ENCODE measurements at places on chromosomes 1 and 21. TPM values are rescaled to one million over a fixed set of nuclear protein-coding genes. Genes with fewer than 3 reads are reported as not detected.
A peak's percentile ranks its signal among the peaks of the same experiment; 100 is the strongest.

Gene C1orf56
- total RNA-seq: 6.2 TPM

- no peaks in the 10 kb centered on the region for H3K27me3 ChIP-seq
- peaks cover 10% of the 10 kb centered on the region for H3K4me1 ChIP-seq
- H3K36me3 ChIP-seq: no peaks in the 10 kb centered on the region
- peak overlapping the region; percentile 76 for H3K27ac ChIP-seq
- peak; percentile 56 for DNase-seq
These were observed 11.5 kb downstream of the PFKFB2 start for GRCh38 chr1:207064561-207064960.

DNA sequence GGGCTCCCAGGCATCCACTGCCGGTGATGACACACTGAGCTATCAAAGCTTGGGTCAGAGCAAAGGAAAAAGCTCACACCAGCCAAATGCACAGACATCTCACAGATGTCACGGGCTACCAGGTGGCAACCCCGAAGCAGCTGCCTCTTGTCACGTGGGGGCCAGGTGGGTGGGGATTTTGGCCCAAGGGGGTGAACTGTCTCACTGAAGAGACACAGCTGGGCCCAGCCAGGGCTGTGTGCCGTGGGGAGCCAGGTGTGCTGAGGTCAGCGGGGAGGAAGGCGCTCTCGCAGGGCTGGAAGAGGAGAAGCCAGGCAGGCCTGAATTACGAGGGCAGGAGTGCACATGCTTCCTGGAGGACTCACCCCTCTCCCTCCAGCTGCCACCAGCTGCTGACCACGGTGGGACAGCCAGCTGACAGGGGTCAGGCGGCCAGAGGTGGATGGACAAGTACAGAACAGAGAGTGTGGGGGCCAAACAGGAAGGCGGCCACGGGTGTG, 32.4 kb downstream of the KCNN3 start:
- no peak overlapping the region for H3K4me3 ChIP-seq
- DNase-seq: peak; percentile 40
- no peaks in the 10 kb centered on the region for H3K27me3 ChIP-seq
- peak overlapping the region; percentile 62 for H3K27ac ChIP-seq
- peaks cover 56% of the 10 kb centered on the region for H3K4me1 ChIP-seq

Gene PDE4DIP
- 1,712 TPM for total RNA-seq

- no peak for DNase-seq
- H3K4me3 ChIP-seq: no peak overlapping the region
- no peak overlapping the region for H3K27ac ChIP-seq
- no peaks in the 10 kb centered on the region for H3K36me3 ChIP-seq
These were observed 126.1 kb downstream of the PSMG1 start for GRCh38 chr21:39057121-39057520.

Gene TIE1
- 27.9 TPM for total RNA-seq

DNA sequence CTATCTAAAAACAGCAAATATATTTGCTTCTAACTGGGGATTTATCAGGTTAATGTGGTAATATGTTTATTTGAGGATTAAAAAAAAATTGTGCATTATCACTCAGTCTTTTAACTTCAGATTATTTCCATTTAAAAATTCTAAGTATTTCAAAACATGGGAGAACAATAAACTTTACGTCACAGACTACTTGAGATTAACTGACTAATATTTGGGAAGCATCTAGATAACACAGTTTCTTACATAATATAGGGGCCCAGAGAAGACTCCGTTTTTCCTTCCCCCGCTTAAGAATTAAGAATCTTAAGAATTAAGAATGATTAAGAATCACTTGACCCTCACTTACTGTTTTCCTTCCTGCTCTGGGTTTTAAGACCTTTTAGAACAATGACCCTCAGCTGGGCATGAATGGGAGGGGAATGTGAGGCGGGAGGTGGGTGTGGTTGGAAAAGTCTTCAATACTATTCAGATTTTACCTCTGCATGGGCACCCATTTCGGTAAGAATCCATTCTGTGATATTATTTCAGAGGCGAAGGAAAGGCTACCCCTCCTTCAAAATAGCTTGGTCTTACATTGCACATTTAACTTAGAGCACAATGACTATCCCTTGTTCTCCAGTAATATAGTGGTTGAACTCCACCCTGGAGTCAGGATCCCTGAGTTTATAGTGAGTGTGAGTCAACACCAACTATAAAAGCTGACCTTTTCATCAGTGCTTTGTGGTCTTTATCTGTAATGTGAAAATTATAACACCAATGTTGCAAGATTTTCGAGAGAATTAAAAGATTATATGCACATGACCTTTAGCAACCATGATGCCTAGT, 821.3 kb downstream of the USP25 start:
- no peaks in the 10 kb centered on the region for H3K36me3 ChIP-seq
- no peaks in the 10 kb centered on the region for H3K4me1 ChIP-seq
- H3K27ac ChIP-seq: no peak overlapping the region
- no peak overlapping the region for H3K4me3 ChIP-seq
- no peaks in the 10 kb centered on the region for H3K27me3 ChIP-seq

Gene DMBX1
- total RNA-seq: not detected

Gene PKNOX1
- 6.5 TPM for total RNA-seq

Gene COL11A1
- total RNA-seq: not detected

GRCh38 chr1:46180082-46180616, 3.9 kb upstream of the P3R3URF start:
- no peaks in the 10 kb centered on the region for H3K36me3 ChIP-seq
- no peak for DNase-seq
- no peaks in the 10 kb centered on the region for H3K27me3 ChIP-seq
- H3K4me3 ChIP-seq: no peak overlapping the region
- no peak overlapping the region for H3K27ac ChIP-seq

DNA sequence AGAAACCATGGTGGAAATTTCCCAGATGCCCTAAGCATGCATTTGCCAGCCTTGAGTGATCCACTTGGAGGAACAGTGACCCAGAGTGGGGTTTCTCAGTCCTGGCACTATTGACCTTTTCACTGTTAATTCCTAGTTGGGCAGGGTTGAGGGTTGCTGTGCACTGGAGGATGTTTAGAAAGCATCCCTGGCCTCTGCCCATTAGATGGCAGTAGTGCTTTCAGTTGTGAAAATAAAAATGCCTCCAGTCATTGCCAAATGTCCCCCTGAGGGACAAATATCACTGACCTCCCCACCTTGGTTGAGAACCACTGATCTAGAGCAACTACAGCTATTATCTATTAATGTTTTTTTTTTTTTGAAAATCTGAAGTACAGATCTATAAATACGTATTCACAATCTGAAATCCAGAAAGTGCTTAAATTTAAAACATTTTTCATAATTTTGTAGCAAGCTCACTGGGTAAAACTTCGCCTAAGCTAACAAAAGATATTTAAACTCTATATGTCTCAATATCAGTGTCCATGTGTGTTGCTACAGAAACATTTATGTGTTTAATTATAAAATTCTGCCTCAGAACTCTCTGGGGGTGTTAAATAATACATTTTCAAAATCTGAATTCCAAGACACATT, 27.3 kb downstream of the F3 start:
- DNase-seq: no peak
- no peaks in the 10 kb centered on the region for H3K36me3 ChIP-seq
- H3K4me3 ChIP-seq: no peak overlapping the region
- H3K27ac ChIP-seq: no peak overlapping the region
- H3K27me3 ChIP-seq: no peaks in the 10 kb centered on the region
- no peaks in the 10 kb centered on the region for H3K4me1 ChIP-seq

DNA sequence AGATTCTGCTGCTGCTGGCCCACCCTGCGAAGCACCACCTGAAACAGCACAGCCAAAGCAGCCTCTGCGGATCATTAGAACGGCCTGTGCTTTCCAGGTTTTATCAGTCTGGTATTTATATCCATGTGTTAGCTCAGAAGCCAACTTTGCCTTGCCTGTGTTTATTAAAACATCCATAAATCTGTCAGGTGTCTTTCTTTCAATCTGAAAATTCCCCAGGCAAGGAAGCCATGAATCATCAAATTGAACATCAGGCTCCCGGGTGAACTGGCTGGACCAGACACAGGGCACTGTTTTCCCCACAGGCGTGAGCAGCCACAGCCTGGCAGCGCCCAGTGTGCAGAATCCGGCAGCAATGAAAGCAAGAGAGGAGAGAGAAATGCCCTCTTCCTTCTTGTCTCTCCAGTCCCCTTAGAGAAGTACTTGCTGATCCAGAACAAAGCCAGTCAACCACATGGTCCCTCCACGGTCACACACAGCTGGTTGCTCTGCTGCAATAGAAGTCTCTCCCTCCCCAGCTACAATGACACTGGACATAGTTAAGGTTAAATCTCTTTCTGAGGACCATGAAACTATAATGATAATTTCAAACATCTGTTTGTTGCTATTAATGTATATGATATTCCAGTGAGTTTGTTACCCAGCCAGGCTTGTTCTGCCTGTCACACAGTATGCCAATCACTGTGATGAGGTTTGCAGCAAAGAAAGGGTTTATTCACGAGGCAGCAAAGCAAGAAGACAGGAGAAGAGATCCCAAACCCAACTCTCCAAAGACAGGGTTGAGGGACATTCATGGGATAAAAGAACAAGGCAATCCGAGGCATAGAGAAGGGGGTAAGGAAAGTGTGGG, 212.1 kb upstream of the FMN2 start:
- no peaks in the 10 kb centered on the region for H3K27me3 ChIP-seq
- H3K4me3 ChIP-seq: no peak overlapping the region
- H3K27ac ChIP-seq: no peak overlapping the region
- H3K36me3 ChIP-seq: no peaks in the 10 kb centered on the region
- H3K4me1 ChIP-seq: no peaks in the 10 kb centered on the region
- DNase-seq: no peak

DNA sequence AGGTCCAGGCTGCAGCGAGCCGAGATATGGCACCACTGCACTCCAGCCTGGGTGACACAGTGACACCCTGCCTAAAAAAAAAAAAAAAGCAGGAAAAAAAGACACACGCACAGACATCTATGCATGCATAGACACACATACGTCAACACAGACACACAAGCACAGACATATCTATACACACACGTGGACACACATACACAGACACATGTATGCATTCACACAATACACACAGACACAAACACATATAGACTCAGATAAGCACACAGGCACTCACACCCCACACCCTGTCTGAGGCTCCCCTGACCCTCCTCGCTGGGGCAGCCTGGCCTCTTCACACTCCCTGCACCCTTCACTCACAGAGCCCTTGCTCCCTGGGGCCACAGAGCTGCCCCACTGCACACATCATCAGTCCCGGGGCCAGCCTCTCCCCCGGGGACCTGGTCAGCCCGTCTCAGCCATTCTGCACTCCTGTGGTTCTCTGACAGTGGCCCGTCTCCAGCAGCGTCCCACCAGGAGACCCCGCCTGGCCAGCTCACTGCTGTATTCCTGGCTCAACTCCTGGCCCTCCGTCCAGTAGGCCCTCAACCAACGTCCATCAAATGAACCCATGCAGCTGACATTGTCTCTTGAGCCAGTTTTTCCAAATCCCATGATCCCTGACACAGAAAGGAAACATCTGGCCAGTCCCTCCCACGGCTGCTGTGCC, 4.6 kb upstream of the PRKCZ start:
- no peak for DNase-seq
- no peak overlapping the region for H3K4me3 ChIP-seq
- peaks cover 28% of the 10 kb centered on the region for H3K27me3 ChIP-seq
- H3K36me3 ChIP-seq: no peaks in the 10 kb centered on the region
- H3K4me1 ChIP-seq: peaks cover 5% of the 10 kb centered on the region
- no peak overlapping the region for H3K27ac ChIP-seq

Gene ADCY10
- total RNA-seq: 0.07 TPM

Gene MTARC1
- 1.2 TPM for total RNA-seq

DNA sequence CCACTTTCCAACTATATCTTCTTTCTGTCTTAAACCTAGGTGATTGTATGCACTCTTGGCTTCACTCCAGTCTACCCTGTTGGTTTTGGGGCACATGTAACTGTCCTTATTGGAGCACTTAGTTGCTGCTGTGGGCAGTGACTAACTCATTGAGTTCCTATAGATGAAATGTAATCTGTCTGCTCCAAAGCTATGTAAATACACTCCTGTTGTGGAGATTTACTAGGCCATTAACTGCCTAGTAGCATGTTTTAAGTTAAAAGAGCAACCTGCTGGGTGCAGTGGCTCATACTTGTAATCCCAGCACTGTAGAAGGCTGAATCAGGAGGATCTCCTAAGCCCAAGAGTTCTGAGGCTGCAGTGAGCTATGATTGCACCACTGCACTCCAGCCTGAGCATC, 137.6 kb downstream of the ZMYM4 start:
- no peak overlapping the region for H3K4me3 ChIP-seq
- no peaks in the 10 kb centered on the region for H3K4me1 ChIP-seq
- H3K36me3 ChIP-seq: peaks cover 3% of the 10 kb centered on the region
- no peak overlapping the region for H3K27ac ChIP-seq

DNA sequence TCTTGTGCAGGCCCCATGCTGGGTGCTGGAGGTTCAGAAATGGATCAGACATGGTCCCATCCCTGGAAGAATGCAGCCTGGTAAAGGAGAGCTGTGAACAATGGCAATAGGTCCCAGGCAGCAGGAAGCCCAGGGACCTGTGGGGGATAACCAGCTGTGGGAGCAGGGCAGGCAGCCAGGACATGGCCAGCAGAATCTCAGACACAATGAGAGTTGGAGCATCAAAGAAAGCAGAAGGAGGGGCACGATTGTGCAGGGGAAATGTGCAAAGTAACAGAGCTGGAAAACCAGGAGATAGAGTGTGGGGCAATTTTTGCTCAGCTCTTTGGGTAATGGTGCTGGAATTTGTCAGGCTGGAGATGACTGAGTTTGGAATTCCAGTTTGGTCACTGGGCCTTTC, 44.3 kb downstream of the C8B start:
- H3K4me1 ChIP-seq: no peaks in the 10 kb centered on the region
- no peak overlapping the region for H3K27ac ChIP-seq
- no peak overlapping the region for H3K4me3 ChIP-seq
- H3K27me3 ChIP-seq: no peaks in the 10 kb centered on the region
- no peaks in the 10 kb centered on the region for H3K36me3 ChIP-seq

DNA sequence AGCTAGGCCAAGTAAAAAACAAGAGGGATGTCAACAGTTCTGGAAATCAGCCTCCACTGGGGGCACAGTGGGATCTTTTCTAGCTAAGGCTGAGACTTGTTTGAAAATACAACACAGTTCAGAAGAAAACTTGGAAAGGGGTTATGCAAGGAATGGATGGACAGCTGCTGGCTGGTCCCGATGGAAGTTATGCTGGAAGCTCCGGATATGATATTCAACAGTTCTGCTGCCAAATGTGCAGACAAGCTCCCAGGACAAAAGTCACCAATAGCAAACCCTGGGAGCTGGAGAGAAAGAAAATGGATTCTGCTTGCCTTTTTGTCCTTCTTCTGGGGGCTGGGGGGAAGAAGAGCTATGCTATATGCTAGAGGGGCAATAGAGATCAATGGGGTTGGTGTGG, 14.3 kb downstream of the LMX1A start:
- DNase-seq: no peak
- H3K4me1 ChIP-seq: no peaks in the 10 kb centered on the region
- no peak overlapping the region for H3K4me3 ChIP-seq
- H3K27ac ChIP-seq: no peak overlapping the region
- H3K36me3 ChIP-seq: no peaks in the 10 kb centered on the region
- peaks cover 7% of the 10 kb centered on the region for H3K27me3 ChIP-seq

GRCh38 chr1:223844787-223845036, 1.0 kb downstream of the TP53BP2 start:
- H3K4me1 ChIP-seq: peaks cover 23% of the 10 kb centered on the region
- peak overlapping the region; percentile 100 for H3K27ac ChIP-seq
- no peaks in the 10 kb centered on the region for H3K36me3 ChIP-seq
- DNase-seq: no peak

- H3K36me3 ChIP-seq: no peaks in the 10 kb centered on the region
- H3K4me3 ChIP-seq: no peak overlapping the region
- no peak overlapping the region for H3K27ac ChIP-seq
These were observed 89.9 kb downstream of the RASAL2 start for GRCh38 chr1:178183796-178184195.

Measured in gastrocnemius medialis (tissue), 4 donors.